ENCODE measurements at places on chromosomes 6 and 20.

DNA sequence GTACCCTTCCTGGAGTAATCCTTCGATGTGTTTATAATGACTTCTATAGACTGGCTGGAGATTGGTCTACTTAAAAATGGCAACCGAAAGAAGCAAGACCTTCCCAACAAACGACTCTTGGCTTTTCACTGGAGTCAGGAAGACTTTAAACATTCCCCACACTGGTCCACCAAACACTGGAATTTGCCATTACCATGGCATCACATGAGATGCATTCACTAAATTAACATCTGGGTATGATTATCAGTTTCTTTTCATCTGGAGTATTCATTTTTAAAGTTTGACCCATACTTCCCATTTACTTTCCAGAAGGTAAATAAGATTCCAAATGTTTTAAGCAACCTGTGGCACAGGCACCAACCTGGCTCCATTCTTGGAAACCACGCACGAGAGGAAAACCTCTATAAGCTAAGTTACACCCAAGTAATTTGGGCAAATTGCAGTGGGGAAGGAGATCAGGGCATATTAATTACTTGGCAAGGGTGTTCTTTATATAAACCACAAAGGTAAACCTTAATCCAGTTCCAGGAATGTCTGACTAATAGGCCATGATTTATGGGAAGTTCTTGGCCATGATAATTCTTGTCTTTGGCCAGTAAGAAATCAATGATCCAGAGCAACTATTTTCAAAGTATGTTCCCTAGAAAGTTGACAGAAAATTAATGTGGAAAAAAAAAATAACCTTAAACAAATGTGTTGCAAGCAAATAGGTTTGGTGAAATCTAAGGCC, 190.0 kb upstream of the COL21A1 start:
- DNase-seq: no peak

- DNase-seq: peak; percentile 36
These were observed 59.3 kb upstream of the STMND1 start for GRCh38 chr6:17042422-17043147.

GRCh38 chr6:73710470-73710869, 14.5 kb downstream of the CD109 start:
- peak; percentile 84 for DNase-seq

GRCh38 chr6:156807028-156807427, 29.9 kb downstream of the ARID1B start:
- DNase-seq: no peak

GRCh38 chr20:20425823-20426654, 58.1 kb downstream of the INSM1 start:
- no peak for DNase-seq

GRCh38 chr20:62025832-62026563, 39.7 kb downstream of the TAF4 start:
- DNase-seq: peak; percentile 65

- no peak for DNase-seq
These were observed 24.8 kb upstream of the EZR start for GRCh38 chr6:158843751-158844683.

DNA sequence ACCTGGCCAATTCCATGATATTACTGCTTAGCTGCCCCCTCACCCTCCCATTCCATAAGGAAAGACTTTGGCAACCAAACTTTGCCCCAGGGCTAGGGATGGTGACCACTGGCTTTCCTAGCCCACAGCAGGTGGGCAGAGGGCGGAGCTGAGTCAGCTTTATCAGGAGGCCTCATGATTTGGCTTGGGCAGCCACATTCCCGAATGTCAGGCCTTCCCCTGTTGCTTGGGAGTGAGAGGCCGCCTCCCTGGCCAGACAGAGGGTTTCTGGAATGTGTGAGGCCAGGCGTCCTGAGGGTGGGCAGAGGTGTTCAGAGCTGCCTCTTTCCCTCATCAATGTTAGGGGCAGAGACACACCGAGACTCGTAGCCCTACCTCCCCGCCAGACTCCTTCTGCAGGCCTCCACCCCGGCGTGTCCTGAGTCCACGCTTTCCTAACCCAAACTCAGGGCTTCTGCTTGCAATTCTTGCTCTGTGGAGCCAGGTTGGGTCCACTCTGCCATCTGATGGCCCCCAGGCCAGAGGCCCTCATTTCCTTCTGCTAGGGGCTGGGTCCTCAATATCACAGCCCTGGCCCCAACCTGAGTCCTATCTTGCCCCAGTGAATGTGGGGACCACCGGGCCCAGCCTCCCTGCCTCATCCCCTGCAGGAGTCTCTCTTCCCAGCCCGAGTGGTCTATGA, 19.3 kb downstream of the UQCC2 start:
- DNase-seq: no peak

- no peak for DNase-seq
These were observed 20.3 kb downstream of the BCKDHB start for GRCh38 chr6:80126657-80127345.

Measured in fibroblast of skin of right biceps (primary cell).